Stimulated activated CD4-positive, alpha-beta T cell treated with anti-CD3 and anti-CD28 coated beads, TNF-alpha, amount 100 ng/mL, for 4 hours (primary cell): ENCODE measurements at places on chromosomes 16 and 17.
A peak's percentile ranks its signal among the peaks of the same experiment; 100 is the strongest.

DNA sequence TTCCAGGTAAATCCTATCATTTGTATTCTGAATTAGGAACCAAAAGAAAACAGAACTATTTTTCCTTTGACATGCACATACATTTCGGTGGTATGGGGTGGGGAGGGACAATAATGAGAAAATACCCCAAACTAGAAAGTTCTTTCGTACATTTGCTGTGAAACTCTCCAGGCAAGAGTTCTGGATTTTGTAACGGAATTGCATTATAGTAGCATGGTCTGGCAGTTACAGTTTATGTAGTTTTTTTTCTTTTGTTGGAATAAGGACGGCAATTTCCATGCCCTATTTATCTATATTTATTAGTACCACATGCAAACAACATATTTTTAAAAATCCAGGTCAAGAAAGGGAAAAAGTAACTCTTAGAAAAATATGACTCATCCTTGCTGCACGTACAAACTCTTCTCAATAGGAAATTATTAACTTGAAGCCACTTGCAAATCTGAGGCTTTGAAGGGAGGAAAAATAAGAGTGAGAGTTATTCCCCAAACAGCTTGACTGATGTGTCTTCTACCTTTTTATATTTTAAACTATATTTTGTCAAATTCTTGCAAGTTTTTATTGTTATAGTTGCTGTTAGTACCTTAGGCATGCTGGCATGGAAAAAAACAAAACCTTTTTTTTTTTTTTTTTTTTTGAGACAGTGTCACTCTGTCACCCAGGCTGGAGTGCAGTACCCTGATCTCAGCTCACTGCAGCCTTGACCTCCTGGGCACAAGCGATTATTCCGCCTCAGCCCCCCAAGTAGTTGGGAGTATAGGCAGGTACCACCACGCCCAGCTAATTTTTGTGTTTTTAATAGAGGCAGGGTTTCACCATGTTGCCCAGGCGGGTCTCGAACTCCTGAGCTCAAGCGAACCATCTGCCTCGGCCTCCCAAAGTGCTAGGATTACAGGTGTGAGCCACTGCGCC lies 69.3 kb downstream of the WWP2 start:
- no peak for DNase-seq

- DNase-seq = no peak
These were observed 69.4 kb downstream of the RPH3AL start for GRCh38 chr17:282912-283882.

- DNase-seq = no peak
These were observed at the start of gene GRB7 for GRCh38 chr17:39737760-39738567. Gene GRB7 (plus strand): TSS chr17:39737938. CDS start chr17:39742302, 4,364 bp downstream.

DNA sequence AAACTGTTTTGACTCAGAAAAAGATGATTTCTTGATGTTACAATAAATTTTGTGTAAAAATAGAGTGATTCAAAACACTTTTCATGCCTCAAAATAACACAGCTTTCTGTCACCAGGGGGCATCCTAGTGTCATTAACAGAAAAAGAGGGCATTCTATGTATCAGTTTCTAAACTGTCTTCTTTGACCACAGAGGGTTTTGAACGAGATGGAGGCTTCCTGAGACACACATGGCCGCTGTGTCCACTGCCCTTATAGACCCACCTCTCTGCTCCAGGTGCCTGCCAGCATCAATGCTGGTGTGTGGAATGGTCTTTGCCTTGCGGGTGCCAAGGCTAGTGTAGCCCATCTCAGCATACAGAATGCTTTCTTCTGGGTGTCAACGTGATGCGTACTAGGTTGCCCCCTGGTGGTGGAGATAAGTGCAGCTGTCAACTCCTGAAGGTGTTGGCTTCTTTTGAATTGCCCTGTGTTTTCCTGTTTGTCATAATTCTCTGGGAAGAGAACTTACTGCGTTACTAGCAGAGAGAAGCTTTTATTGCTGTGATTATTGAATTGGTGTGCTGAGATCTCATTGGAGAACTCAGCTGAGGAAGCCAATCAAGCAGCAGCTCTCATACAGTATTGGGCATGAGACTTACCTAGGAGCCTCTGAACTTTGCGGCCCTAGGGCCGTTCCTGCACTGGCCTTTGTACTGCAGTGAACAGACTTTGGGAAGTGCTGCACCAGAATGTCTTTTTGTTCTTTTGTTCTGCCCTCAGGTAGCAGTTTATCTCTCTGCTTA lies 38.6 kb downstream of the USP10 start:
- DNase-seq = peak; percentile 51

DNA sequence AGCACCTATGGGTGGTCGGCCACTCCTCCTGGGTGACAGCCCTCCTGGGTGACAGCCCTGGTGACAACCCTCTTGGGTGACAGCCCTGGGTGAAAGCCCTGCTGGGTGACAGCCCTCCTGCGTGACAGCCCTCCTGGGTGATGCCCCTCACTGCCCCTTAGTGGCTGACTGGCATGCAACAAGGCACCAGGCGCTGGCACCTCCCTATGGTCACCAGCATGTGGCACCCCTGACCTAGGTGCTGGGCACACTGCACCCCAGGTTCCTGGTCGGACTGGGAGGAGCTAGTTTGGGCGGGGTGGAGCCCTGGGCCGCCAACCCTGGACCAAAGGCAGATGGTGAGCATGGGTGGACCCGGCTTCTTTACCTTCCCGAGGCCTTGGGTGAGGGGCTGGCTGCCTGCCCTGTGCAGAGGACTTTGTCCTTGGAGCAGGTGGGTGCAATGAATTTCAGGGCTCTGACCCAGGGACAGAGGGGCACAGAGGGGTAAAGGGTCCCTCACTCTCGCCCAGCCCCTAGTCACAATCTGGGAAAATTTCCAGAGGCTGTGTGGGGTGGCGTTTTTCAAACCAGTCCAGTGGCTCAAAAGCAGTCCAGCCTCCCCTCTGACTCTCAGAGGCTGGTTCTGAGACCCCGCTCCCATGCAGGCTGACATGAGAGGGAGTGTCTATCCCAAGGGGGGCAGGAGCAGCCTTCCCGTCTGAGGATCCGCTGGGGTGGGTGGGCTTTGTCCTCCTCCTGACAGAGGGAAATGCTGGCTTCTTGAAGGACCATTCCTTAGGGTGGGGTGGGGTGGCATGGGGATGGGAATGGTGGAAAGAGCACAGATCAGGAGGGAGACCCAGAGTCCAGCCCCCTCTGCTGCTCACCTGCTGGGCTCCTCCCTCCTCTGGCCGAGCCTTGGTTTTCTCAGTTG lies 25.9 kb upstream of the TNFRSF13B start:
- no peak for DNase-seq

GRCh38 chr17:9231449-9232154 lies 210.3 kb downstream of the NTN1 start:
- no peak for DNase-seq

- no peak for DNase-seq
These were observed 195.2 kb upstream of the KIF2B start for GRCh38 chr17:53627511-53627910.
